ENCODE measurements at places on chromosomes 16 and 17.

DNA sequence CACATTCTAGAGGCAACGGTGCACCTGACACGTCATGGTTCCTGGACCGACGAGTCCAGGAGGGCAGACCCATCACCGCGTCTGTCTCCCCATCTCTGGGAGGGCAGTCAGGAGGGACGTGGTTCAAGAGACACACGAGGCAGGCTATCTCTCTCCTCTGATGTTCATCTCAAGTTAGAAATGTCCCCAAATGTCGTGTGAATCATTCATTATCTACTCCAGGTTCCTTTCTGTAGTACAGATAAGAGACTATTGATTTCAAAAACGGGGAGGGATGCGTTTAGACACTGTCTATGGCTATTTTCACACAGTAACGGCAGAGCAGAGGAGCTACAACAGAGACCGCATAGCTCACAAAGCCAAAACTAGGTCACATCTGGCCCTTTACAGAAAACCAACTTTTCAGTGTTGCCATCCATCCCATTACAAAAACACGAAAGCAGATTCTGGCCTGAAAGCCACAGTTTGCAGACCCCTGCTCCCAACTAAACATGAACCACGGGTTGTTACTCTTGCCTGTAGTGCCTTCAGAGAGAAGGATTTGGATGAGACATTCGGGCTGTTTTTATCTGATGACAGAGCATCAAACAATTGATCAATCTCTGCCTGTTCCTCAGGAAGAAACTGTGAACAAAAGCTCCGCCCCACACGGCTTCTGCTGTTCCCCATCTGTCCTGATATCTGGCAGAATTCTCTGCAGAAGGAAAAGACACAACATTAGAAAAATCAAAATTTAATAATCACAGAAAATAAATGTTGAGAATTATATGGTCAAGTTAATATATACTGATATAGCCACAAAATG is 6.8 kb downstream of the MEAK7 start:
- no peak for DNase-seq

DNA sequence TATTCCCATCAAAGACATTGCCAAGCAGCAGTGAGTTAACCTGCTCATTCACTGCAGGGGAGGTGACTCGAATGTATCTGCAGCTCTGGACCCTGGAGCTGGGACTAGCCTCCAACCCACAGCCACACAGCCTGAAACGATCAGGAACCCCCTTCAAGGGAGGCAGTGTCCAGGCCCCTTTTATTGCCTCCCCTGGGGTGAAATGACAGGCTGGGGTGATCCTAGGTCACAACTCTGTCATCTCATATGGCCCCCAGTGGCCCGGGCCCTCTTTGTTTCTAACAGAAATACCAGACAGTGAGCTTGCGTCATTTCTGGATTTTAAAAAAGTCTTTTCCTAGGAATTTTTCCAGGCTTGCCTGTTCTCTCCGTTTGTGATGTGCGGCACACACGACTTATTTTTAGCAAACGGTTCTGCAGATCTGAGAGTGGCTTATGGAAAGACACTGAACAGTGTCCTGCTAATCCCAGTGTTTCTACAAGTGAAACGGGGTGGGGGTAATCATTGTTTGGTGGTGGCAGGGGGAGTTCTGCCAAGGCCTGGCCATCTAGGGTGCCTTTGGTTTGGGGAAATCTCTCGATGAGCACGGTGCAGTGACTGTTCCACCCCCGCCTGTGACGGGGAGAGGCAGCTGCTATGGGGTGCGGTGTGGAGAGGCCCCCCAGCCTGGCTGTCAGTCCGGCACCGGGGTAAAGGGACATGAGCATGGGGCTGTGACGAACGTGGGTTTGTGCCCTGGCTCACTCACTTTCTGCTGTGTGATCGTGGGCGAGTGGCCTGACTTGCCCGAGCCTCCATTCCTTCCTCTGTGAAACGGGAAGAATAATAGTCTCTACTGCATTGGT is 27.2 kb downstream of the NAGPA start:
- DNase-seq, result peak; percentile 28

GRCh38 chr17:7711051-7711755 is 6.2 kb downstream of the EFNB3 start:
- DNase-seq, result peak; percentile 11

DNA sequence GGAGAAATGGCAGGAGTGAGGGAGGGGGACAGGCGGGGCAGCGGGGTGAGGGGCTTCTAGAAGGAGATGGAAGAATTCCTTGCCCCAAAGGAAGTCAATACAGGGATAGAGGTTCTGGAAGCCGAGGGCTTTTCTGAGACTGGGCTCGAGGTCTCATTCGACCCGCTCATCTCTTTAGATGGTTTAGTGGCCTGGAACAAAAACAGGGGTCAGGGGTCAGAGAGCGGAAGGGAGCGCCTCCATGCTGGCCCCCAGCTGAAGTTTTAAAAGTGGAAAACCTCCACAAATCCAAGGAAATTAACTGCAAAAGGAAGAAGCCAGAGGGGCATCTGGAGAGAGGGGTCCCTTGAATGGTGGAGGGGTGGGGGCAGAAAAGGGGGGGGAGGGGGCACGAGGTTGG is 72.5 kb downstream of the SRCIN1 start:
- no peak for DNase-seq

DNA sequence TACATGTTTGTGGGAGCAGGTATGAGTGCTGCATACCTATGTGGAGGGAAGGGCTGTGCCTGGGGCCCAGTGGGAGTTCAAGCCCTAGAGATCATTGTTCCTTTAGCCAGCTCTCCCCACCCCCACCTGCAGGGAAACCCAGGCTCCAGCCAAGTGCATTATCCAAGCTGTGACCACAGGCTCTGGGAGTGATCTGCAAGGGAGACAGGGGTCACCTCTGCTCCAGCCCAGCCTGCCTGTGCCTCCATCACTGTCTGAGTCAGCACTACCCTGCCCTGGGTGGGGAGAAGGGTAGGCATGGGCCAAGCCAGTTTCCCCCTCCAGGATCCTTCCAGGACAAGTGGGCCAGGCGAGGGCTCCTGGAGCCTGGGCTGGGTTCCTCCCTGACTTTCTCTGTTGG is 32.1 kb upstream of the SBK1 start:
- no peak for DNase-seq

GRCh38 chr17:61221181-61221580 is 178.5 kb upstream of the TBX2 start:
- no peak for DNase-seq

Measured in foreskin fibroblast (primary cell).